ENCODE measurements at places on chromosomes 1 and 21. TPM values are rescaled to one million over a fixed set of nuclear protein-coding genes. Genes with fewer than 3 reads are reported as not detected.

DNA sequence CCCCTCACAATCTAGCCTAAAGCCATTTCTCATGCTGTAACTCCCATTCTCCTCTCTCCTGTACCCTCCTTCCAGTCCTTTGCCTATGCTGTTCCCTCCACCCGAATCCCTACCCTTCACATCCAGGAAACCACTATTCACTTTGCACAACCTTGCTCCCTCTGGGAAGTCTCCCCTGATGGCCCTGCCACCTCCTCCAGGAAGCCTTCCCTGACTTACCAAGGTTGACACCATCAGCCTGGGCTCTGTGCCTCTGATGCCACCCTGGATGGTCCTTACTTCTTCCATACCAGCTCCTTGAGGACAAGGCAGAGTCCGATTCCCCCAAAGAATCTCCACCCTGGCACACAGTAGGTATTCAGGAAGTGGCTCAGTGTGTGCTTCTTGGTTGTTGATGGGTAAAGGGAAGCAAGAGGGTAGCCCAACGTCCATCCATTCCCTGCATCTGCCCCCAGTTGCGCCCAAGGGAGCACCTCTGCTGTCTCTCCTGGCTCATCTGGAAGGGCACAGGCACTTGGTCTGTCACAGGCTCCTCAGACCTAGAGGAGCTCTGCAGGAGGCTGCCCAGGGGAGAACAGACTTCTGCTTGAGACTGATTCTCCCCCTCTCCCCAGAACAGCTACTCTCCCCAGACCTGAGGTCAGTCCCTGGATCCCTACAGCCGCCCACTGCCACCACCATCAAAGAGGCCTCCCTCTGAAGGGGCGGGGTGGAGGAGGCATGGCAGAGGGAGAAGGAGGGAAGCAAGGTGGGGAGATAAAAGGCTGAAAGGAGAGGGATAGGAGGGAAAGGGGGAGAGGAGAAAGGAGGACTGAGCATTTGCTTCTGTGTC is 36.1 kb upstream of the ZC3H12A start:
- no peak for DNase-seq

DNA sequence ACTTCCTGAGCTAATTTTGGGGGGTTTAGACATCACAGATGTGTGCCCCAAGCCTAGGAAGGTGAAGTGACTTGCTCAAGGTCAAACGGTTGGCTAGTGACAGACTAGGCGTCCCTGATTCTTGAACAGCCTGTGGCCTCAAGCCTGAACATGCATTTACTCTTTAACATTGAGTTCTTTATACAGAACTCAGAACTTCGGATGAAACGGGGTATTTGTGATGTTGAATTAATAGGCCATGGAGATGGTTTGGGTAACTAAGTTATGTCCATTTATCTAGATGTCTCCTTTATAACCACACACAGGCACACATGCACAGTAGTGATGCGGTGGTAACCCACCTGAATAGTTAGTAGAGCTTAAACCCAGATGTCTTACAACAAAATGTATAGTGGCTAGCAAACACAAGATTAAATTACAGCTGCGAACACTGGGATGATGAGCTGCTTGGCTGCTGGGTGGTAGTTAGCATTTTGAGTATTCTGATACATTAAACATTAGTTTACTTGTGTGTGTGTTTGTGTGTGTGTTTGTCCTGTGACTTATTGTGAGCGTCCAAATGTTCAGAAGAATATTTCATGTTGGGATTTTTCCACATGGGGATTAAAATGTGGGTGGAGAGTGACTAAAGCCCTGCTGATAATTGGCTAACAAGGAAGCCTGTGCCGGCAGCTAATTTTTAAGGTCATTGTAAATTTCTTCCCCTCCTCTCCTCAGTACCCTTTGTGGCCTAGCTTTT is 2.3 kb downstream of the ATP1A1 start:
- no peak for DNase-seq

The HHIPL2 gene
- under 0.01 TPM for total RNA-seq

The TFF1 gene
- total RNA-seq: not detected

The ZNF593OS gene
- not detected for total RNA-seq

- DNase-seq: peak; percentile 82
Observed at GRCh38 chr21:14454016-14455009, 71.4 kb upstream of the HSPA13 start.

The HEYL gene
- 1.6 TPM for total RNA-seq

DNA sequence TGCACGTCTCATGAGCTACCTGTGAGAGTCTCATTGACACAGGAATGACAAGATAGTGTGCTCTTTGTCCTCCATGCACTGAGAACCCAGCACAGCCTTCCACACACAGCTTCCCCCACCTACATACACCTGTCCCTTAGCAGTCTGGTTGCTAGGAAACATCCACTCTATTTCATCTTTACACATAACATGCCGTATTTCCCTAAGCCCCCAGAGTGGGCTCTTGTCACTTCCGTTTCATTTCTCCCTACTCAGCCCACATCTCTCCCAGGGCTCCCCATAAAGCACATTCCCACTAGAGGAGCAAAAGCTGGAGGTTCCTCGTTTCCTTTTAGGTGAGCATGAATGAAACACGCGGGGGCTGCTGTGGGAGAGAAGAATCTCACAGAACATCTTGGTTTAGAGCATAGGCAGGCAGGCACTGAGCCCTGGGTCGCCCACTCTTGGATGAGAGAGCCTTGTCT is 137.1 kb downstream of the ETS2 start:
- no peak for DNase-seq

- no peak for DNase-seq
Observed at GRCh38 chr1:103171041-103171590, 62.8 kb upstream of the COL11A1 start.

The JAM2 gene
- total RNA-seq: 0.81 TPM

The CASZ1 gene
- 6.2 TPM for total RNA-seq

- DNase-seq: no peak
Observed at GRCh38 chr1:180522213-180522515, 19.8 kb upstream of the ACBD6 start.

- no peak for DNase-seq
Observed at GRCh38 chr1:110731529-110731928, 56.8 kb upstream of the KCNA3 start.

The FAM163A gene
- total RNA-seq: under 0.01 TPM

The FCER1G gene
- total RNA-seq: 5.1 TPM

The BRDT gene
- not detected for total RNA-seq

GRCh38 chr1:185486346-185486745 is 169.3 kb upstream of the IVNS1ABP start:
- DNase-seq: no peak

GRCh38 chr1:207821464-207822045 is 69.7 kb downstream of the CD46 start:
- no peak for DNase-seq

DNA sequence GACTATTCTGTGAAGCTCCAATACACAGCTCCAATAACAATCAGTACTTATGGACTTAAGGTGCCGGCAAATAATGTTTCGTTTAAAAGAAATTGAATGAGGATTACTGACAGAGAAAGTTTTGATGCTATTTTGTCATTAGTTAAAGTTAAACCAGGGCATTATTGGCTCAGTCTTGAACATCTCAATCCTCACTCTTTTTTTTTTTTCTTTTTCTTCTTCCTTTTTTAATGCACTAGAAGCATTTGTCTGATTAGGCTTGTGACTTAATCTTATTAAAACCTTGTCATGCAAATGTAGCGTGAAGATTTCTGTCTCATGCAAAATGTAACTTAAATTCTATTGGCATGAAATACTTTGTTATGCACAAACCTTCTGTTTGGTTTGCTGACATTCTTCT is 346.8 kb upstream of the ADGRL2 start:
- no peak for DNase-seq

GRCh38 chr1:182426442-182427430 is 23.2 kb upstream of the RGSL1 start:
- DNase-seq: no peak

DNA sequence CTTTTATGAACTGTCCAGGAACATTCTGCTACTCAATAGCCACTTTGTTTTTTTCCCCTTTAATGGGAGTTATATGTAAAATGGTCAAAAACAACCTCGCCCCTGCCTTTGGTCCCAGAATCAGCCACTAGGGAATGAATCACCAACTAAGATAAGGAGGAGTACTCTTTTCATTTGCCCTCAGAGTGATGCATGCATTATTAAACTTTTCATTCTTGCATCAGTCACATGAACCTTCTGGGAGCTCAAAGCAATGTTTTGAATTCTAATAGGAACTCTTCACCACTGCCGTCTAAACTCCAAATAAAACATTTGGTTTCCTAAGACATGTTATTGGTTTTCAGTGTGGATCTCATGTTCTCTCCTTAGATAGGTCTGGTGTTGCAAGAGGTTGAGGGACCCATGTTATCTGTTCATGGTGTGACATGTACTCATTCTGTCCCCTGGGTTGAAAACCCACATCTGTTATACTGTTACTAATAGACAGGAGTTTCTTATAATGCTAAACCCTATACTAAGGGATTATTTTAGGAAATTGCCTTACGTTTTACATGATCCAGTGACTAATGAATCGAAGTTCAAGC is 17.8 kb upstream of the HSD17B7 start:
- DNase-seq: no peak

DNA sequence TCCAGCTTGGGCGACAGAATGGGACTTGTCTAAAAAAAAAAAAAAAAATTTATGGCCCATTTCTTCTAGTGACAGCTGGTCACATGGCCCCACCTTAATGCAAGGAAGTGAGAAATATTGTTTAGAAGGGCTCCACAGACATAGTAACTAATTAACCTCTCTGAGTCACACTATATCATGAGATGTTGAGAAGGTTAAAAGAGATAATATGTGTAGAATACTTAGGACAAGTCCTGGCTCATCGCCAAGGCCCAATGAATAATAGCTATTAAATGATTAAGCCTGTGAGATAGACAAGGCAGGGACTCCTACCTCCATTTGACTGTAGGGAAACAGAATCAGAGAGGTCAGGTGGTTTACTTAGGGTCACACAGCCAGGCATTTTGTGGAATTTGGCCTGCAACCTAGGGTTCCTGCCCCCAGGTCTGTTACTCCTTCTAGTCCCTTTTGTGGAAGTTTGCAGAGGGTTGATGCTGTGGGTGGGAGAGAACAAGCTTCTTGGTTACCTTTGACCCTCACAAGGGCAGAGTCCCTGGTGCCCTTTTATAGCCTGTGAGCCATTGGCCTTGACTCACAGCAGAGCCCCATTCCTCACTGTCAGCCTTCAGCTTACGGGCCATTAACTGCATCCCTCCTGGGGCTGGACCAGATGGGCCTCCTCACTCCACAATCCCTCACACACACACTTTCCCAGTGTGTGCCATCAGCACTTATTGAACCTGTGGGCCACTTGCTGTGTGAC is 48.5 kb downstream of the OPRD1 start:
- no peak for DNase-seq

DNA sequence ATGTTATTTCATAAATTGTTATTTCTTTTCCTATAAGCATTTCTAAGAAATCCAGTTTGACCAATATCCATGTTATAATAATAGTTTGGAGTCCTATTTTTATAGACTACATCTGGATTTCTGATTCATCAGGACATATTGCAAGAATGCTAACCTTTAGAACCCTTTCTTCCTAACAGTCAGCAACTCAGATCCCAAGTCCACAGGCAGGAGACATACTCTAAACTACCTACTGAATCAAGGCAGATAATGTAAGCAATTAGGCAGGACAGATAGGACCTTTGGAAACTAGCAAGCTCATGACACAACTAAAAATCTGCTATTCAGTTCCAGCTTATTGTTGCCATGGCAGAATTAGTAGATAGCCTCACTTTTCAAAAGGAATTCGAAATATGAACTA is 104.1 kb downstream of the DENND1B start:
- DNase-seq: no peak

Measured in hematopoietic multipotent progenitor cell (in vitro differentiated cells).